ENCODE measurements at places on chromosomes 1 and 21.

DNA sequence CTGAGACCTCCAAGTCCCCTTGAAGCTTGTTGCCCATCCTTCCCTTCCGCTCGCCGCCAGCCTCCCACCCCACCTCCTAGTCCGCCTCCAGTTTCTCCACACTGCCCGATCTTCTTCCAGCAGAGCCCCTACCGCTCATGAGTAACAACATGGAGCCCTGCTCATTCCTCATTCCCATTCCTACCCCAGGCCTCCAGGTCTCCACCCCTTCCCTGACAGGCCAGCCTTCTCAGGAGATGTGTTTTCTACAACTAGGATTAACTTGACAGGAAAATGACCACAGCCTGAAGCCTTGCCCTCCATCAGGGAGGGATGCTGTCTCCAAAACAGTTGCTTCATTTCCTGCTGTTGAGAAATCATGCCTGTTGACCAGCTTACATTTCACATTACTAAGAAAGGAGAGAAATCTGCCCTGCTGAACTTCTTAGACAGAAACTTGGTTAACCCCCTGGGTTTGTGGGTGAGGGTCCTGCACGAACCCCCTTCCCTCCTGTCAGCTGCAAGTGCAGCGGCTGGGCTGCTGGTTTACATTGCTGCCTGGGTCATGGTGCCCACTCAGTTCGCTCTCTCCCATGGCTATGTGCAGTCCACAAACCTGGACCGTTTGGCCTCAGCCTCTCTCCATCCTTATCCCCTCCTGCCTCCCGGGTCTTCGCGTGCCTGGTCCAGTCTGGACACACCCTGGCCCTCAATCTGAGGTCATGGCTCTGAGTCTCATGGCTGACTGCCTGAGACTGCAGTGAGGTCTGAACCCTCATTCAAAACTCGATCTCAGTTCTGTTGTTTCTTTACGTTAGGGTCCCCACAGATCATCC is 16.1 kb upstream of the CHI3L1 start:
- no peak for DNase-seq

GRCh38 chr1:81731989-81732388 is 68.7 kb upstream of the ADGRL2 start:
- DNase-seq, result no peak

GRCh38 chr1:151942882-151943281 is 33.6 kb upstream of the THEM4 start:
- DNase-seq, result no peak

GRCh38 chr1:47593013-47593568 is 155.2 kb downstream of the FOXD2 start:
- DNase-seq, result no peak

DNA sequence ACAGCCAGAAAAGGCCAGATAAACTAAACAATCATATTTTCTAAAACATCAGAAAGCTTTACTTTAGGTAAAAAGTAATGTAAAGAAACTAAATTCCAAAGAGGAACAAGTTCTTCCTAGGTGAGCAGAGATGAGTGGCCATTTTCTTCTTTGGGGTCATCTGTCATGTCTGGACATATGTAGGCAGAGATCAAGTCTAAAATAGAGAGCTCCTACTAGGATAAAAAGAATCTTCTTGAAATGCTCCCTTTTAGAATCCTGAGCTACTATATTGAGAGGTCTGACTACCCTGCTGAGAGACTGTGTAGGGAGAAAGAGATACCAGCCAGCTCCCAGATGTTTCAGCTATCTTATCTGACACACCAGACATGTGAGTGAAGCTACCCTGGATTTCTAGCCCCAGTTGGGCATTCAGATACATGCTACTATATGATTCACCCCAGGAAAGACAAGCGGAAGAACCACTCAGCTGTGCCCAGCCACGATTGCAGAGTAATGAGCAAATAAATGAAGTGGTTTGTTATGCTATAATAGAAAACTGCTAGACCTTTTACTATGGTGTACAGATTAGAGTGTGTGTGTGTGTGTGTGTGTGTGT is 80.1 kb downstream of the TTLL7 start:
- DNase-seq, result no peak

DNA sequence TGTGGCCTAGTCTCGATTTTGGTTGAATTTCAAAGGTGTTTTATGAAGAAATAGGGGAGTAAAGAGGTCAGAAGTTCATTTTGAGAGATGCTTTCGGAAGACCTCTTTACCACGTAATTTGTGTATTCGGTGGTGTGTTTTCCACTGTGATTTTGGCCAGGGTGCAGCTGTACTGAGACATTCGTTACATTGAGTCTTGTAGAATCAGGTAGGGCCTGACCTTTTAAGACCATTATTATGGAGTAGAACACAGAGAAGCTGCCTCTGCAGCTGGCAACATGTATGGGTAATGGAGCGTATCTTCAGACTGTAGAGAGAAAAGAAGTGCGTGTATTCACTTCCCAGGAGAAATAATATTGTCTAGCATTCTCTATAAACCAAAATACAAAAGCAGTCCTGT is 326.5 kb downstream of the PDE4B start:
- no peak for DNase-seq

- DNase-seq, result no peak
Measured at GRCh38 chr1:42964044-42964812, 5.6 kb upstream of the SLC2A1 start.

GRCh38 chr1:223695941-223696340 is 16.4 kb upstream of the CAPN2 start:
- no peak for DNase-seq

GRCh38 chr1:181133969-181134418 is 45.5 kb downstream of the IER5 start:
- no peak for DNase-seq

GRCh38 chr1:21663951-21664805 is 5.0 kb downstream of the RAP1GAP start:
- no peak for DNase-seq

GRCh38 chr1:55589671-55590297 is 374.6 kb upstream of the USP24 start:
- no peak for DNase-seq

- no peak for DNase-seq
Measured at GRCh38 chr1:157415661-157416060, 136.7 kb downstream of the FCRL5 start.

DNA sequence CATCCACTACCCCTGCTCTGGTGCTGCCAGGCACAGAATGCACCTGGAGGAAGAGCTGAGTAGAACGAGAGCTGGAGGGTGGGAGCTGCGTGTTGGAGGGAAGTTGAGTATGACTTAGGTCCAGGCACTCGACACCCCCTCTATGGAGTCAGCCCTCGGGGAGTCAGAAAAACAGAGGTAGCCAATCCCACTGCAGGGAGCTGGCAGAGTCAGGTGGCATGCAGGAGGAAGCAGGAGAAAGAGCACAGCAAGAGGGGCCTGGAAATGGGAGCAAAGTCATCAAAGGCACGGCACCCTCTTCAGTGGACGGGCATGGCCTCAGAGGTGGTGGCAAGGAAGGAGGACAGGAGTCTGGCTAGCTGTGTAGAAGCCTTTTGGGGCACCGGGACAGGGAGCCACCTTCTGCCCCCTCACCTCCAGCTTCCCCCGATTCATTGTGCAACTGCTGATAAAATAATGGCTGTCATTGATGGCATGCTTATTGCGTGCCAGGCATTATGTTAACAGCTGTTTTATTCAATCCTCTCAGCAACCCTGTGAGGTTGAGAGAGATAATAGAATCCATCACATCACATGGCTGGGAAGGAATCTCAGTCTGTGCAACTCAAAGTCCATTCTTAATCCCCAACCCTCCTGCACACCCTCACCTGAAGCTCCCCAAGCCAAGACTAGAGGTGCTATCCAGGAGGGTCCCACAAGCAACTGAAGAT is 42.0 kb downstream of the C1orf198 start:
- no peak for DNase-seq
